ENCODE measurements at places on chromosomes 13 and 19.

- DNase-seq: no peak
These were observed 1.4 kb downstream of the DYRK1B start for GRCh38 chr19:39832341-39833083.

DNA sequence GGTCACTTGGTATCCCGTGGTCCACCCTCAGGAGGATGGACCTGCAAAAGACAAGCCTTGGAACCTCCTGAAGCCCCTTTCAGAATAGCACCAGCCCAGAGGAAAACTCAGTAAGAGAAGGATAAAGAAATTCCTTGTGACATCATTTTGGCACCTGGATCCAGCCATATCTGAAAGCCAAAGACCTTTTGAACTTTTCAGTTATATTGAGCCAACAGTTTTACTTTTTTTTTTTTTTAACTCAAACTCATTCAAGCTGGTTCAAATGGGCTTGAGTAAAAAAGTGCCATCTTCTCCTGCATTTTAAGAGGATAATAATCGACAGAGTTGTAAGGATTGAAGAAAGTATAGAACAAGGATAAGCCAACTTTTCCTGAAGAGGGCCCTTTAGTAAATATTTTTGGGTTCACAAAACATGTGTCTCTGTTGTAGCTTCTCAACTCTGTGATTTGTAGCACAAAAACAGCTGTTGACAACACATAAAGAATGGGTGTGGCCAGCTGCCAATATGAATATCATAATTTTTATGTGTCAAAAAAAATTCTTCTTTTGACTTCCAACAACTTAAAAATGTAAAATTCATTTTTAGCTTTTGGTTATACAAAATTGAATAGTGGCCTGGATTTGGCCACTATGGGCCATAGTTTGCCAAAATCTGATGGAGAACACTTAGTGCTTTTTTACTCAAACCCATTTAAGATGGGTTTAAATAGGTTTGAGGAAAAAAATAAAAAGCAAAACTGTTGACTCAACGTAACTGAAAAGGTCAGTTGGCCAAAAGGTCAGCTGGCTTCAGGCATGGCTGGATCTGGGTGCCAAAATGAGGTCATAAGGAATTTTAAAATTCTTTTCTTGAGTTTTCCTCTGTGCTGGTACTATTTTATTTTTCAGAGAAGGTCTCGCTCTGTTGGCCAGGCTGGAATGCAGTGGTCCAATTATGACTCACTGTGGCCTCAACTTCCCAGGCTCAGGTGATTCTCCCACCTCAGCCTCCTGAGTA is 50.7 kb downstream of the ACSBG2 start:
- DNase-seq: no peak

GRCh38 chr19:28730791-28731512 is 482.0 kb downstream of the UQCRFS1 start:
- DNase-seq: no peak

GRCh38 chr13:46642254-46642653 is 89.3 kb downstream of the LRCH1 start:
- no peak for DNase-seq

- DNase-seq: no peak
These were observed 1.9 kb downstream of the IRF2BP1 start for GRCh38 chr19:45883881-45884681.

DNA sequence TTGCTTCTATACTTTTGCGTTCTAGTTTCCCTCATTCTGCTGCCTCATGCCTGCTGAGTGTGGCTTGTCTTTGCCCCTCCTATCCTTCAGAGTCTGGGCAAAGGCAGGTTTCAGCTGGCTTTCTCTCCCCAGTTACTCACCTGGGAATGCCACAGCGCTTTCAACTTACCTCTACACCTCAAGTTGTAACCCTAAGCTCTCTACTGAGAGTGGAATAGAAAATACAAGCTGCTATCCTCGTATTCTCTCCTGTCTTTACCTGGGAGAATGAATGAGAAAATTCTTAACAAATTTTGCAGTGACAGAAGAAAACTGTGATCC is 316.3 kb upstream of the KLF12 start:
- no peak for DNase-seq

DNA sequence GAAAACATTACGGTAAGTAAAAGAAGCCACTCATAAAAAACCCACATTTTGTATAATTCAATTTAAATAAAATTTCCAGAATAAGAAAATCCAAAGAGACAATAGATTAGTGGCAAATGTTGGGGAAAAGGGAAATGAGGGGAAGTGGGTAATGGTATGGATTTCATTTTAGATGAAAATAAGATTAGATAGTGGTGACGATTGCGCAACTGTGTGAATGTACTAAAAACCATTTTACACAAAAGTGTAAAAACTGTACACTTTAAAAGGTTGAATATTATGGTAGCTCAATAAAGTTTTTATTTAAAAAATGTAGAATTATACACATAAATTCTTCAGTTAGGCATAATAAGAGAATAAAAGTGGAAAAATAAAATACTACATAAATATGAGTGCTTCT is 3.7 kb downstream of the MBD3L1 start:
- no peak for DNase-seq
